Hematopoietic multipotent progenitor cell (in vitro differentiated cells): ENCODE measurements at places on chromosomes 3 and 15.

DNA sequence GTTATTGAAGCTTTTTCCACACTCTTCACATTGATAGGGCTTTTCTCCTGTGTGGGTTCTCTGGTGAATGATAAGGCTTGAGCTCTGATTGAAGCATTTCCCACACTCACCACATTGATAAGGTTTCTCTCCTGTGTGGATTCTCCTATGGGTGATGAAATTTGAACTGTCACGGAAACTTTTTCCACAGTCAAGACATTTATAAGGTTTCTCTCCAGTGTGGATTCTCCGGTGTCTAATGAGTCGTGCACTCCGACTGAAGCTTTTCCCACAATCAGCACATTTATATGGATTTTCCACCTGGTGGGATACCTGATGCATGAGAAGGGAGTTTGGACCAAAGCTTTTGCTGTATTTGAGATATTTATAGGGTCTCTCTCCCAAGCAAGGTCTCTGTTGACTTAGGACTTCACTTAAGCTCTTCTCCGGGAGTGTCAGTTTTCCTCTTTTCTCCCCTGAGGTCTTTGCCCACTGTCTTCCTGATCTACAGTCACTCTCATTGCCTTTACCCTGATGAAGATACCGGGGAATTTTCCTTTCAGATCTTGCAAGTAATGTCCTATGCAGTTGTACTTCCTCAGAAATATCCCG is 9.4 kb downstream of the ZSCAN29 start:
- DNase-seq, result peak; percentile 5

- no peak for DNase-seq
These were observed 988.7 kb downstream of the FHIT start for GRCh38 chr3:60262546-60262945.

- no peak for DNase-seq
These were observed 61.5 kb downstream of the LRRC49 start for GRCh38 chr15:70954171-70954570.

DNA sequence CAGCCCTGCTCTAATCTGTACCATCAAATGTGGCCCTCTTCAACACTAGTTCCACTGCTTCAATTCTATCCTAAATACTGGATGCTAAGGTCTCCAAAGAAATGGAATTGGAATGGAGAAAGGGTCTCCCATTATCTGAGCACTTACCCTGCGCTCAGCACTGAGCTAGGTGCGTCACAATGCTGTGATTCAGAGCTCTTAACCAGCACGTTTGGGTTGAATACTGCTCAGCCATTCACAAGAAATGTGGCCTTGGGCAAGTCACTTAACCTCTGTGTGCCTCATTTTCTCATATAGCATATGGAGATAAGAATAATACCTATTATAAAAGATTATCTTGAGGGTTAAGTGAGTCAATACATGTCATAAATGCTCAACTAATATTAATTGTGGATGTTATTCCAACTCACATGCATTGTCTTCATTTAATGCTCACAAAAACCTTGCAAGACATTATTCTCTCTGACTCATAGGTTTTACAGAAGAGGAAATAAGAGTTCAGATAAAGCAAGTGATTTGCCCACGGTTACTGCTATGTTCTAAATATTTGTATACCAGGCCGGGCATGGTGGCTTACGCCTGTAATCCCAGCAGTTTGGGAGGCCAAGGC is 27.4 kb upstream of the SRGAP3 start:
- DNase-seq, result no peak

DNA sequence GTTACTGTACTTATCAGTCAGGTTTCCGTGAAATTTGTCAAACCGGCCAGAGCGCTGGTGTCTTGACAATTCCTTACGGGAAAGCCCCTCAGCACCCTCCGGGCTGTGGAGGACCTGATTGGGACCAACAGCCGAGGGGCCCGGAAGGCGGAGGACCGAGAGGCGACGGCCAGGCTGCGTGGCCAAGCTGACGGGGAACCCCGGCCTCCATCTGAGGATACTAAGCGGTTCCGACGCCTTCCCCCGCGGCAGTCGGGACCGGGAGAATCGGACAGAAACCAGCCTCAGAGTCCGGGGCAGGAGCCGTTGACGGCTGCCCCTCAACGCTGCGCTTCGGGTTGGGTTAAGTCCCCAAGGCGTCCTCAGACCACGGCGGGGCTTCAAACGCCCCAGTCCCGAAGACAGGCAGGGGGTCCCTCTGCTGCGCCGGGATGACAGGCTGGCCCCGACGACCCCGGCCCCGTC is 499 bp downstream of the ALDH1A2 start:
- DNase-seq, result no peak

- no peak for DNase-seq
These were observed 362.2 kb downstream of the RBMS3 start for GRCh38 chr3:29643034-29643425.

DNA sequence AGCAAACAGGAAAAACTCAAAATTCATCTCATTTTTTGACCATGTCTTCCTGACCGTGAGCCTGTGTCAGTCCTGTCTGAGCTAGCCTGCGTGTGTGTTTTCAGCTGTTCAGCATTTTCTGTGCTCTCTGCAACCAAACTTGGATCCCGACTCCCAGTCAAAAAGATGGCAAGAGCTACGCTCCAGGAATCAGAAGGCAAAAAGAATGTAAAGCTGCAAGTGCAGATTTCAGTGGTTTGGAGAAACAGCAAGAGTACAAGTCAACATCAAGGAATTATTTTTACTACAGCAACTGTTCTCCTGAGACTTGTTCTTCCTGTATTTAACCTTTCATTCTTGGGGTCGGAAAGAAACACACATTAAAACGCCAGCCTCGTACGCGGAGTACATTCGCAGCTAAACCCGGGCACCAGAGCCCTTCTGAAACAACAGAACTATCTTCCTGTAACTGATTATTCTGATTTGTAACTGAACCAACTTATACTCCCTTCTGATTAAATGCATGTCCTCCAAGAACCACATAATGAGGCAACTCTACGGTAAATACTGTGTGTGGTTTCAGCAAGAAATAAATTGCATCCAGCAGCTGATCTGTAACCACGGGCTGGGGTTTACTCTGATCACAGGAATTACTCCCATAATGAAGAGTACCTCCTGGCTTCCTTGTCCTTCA is 107.4 kb downstream of the LRIG1 start:
- DNase-seq, result no peak

DNA sequence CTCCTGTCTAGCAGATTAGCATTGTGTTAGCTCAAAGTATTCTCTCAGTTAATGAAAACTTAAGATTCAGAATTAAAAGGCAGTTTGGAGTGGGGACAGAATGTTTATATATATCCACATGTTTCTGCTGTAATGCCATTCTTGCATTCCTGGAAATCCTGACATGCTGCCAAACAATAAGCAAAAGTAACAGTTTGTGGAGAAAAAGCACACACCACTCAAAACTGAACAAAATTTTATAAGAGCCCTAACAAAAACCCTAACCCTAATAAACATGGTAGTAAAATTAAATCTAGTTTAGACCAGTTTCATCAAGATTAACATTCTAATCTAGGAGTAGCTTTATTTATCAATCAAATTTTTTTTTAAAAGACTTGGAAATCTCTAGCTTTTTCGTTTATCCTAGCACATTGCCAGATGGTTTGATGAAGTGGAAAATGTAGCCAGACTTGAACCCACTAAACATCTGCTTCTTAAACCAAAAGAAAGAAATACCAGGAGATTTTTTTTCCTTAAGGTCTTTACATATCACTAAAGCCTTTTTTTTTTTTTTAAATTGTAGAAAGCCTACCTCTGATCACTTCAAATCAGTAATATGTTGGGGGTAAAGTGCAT is 3.7 kb downstream of the TCAIM start:
- no peak for DNase-seq

GRCh38 chr3:195815169-195815771 is 3.5 kb upstream of the MUC4 start:
- no peak for DNase-seq

GRCh38 chr15:31338318-31338878 is 11.8 kb downstream of the KLF13 start:
- no peak for DNase-seq

DNA sequence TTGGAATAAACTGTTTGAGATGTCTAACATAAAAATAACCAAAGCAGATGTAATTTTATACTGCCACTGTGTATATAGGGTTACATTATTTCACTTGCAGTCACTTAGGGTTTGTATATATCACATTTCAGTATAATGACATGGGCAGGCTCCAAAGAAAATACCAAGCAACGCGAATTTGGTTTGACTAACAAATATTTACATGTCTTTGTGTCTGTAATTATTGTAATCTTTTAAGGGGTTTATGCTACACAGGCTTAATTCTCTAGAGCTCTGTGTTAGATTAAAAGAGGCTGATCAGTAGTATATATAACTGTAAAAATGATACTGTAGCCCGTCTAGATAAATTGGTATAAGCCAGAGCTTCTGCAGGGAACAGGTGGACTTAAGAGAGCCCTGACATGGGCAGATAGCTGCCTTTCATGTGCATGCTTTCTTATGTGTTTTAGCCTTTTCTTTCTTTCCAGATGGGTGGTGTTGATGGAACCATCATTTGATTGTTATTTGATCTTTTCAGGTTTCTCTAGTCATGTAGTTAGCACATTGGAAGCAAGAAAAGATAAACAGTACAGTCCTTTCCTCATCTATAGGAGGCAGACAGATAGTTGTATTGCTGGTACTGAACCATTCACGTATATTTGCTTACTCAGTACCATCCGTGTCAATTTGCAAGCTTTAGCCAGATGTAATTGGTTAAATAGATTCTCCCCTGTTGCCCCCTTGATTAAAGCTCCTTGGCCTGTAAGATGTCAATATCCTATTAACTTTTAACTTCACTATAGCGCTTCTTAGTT is 86.1 kb downstream of the GALK2 start:
- DNase-seq, result no peak

GRCh38 chr3:16936233-16936632 is 51.5 kb downstream of the PLCL2 start:
- peak; percentile 96 for DNase-seq

DNA sequence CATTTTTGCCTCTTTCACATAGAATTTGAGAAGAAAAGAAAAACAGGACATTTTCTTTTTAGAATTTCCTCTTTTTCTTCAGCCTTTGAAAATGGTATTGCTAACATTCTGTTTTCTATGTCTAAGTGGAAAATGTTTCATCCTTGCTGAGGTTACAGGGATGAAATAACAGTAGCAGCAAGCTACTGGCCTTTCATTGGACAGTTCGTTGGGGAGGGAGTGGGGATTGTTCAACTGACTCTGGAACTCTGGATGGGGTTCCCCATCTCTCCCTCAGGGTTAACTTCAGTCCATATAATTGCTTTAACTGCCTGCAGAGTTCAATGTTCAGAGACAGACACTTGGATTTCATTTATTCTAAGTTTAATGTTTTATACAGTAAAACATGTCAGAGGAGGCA is 346.0 kb downstream of the NLGN1 start:
- no peak for DNase-seq

DNA sequence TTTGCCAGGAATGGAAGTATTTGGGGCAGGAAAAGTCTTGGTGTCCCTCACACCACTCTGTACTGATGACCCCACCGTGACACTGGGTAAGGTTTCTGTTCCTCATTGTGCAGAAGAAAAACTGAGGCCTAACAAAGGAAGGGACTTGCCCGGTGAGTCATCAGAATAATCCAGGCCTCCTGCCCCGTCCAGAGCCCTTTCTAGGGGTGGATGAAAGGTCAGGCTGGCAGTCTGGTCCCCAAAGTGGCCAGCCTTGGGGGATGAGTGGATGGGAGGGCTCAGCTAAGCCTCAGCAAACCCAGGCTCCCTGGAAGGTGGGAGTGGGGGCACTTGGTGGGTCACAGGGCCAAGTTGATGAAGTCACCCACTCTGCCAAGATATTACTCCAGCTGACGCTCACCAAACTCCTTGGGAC is 2.3 kb upstream of the DNAH1 start:
- DNase-seq, result no peak

DNA sequence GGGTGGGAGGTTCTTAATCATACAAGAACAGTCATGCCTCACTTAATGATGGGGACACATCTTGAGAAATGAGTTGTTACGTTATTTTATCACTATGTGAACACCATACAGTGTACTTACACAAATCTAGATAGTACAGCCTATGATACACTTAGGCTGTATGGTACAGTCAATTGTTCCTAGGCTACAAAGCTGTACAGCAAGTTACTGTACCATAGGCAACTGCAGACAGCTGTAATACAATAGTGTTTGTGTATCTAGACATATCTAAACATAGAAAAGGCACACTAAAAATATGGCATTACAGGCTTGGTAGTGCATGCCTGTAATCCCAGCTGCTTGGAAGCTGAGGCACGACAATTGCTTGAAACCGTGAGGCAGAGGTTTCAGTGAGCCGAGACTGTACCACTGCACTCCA is 55.7 kb upstream of the PLXND1 start:
- DNase-seq, result no peak

- no peak for DNase-seq
These were observed 117.4 kb downstream of the EFHB start for GRCh38 chr3:19816631-19817030.

DNA sequence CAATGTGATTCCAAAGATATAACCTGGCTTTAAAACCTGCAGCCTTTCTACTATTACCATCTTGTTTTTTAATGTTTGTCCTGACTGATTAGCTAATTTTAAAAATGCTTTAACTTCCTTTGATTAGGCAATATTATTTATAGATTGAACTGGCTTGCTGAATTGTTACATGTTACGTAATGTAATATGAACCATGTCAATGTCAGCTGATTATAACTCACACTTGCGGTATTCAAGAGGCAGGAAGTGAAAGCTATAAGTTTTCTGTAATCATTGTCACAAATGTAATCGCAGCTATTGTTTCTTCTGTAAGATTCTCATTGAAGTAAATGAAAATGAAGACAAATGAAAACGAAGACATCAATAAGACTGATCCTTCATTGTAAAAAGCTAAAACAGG is 146.8 kb downstream of the ROBO2 start:
- no peak for DNase-seq

- DNase-seq, result peak; percentile 40
These were observed 127.6 kb upstream of the LMOD3 start for GRCh38 chr3:69250014-69250413.
